ENCODE measurements at places on chromosomes 3 and 15.

DNA sequence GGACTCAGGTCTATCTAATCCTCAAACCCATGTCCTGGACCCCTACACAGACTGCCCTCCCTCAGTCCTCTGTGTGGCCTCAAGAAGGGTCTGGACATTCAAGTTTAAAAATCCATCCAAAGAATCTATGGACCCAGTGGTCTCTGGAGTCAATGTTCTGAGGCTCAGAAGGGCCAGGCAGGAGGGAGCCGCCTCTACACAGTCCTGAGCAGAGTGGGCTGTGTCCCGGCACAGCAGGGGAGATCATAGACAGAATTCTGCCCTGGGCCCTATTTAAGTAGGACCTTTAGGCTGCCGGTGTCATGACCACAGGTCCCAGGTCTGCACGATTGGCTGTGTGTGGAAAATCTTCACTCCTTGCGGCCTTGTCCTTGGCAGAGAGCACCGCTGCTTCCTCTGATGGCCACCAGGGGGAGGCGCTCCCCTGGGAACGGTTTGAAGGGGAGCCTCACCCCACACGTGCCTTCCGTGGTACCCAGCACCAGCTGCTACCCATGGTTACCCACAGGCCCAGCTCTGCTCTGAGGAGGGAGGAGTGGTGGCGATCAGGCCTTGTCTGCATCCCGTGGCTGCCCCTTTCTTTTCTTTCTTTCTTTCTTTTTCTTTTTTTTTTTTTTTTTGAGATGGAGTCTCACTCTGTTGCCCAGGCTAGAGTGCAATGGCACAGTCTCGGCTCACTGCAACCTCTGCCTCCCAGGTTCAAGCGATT lies 37.9 kb downstream of the CHRD start:
- DNase-seq, result peak; percentile 31

- DNase-seq, result no peak
These were observed 49.5 kb downstream of the DZIP1L start for GRCh38 chr3:138065949-138066348.

- no peak for DNase-seq
These were observed 902 bp downstream of the TMEM44 start for GRCh38 chr3:194632226-194632808.

DNA sequence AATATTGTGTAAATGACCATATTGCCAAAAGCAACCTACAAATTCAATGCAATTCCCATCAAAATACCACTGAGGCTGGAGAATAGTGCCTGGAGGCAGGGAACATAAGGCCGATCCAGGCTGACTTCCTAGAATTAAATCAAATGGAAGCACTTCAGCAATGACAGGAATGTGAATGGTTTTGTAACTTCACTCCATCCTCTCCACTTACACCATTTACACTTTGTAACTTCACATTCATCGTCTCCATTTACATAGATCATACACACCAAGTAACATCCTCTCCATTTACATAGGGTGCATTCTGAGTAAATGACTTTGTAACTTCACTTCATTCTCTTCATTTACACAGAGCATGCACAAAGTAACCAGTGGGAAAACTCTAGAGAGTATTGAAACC lies 11.6 kb downstream of the STRIT1 start:
- DNase-seq, result peak; percentile 34

- DNase-seq, result no peak
These were observed 43.1 kb downstream of the ITPR1 start for GRCh38 chr3:4536260-4536659.

- DNase-seq, result peak; percentile 64
These were observed 12.4 kb upstream of the EID1 start for GRCh38 chr15:48865370-48866079.

Measured in fibroblast of skin of left quadriceps (primary cell).